ENCODE measurements at places on chromosomes 7 and 10. TPM values are rescaled to one million over a fixed set of nuclear protein-coding genes. Genes with fewer than 3 reads are reported as not detected.

The CHAT gene
- total RNA-seq = not detected

The VWC2 gene
- not detected for total RNA-seq

The HOXA5 gene
- 2.6 TPM for total RNA-seq

The ASB15 gene
- not detected for total RNA-seq

DNA sequence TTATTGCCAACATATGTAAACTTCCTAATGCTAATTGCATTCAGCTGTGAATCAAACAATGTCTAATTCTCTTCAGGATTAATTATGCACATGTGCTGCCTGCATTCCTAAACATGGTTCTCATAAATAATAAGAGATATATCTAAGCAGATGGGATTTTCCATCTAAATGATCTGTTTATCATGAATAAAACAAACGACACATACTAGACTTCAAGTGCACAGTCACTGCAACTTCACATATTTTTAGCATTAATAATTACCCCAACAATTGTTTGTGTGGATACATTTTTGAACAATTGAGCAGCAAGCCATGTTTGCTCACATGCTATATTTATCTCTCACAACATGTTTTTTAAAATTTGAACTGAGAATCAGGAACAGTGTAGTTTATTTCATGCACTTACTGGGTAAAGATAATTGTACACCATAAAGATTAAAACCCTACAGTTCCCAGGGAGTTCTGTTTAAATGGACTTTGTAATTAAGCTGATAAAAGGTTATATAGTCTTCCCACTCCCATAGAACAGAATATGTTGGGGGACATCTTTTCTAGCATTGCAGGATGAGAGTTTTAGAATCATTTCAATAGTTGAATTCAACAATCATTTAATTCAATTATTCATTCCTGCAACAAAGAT is 378.5 kb downstream of the MDFIC start:
- H3K4me3 ChIP-seq = peak overlapping the region; percentile 53
- 0 out of 2 replicates have a peak, but pooled peaks cover 12% of the 10 kb centered on the region for H3K36me3 ChIP-seq
- H3K27me3 ChIP-seq = no peaks in the 10 kb centered on the region
- peaks cover 55% of the 10 kb centered on the region for H3K4me1 ChIP-seq
- peak; percentile 73 for DNase-seq

DNA sequence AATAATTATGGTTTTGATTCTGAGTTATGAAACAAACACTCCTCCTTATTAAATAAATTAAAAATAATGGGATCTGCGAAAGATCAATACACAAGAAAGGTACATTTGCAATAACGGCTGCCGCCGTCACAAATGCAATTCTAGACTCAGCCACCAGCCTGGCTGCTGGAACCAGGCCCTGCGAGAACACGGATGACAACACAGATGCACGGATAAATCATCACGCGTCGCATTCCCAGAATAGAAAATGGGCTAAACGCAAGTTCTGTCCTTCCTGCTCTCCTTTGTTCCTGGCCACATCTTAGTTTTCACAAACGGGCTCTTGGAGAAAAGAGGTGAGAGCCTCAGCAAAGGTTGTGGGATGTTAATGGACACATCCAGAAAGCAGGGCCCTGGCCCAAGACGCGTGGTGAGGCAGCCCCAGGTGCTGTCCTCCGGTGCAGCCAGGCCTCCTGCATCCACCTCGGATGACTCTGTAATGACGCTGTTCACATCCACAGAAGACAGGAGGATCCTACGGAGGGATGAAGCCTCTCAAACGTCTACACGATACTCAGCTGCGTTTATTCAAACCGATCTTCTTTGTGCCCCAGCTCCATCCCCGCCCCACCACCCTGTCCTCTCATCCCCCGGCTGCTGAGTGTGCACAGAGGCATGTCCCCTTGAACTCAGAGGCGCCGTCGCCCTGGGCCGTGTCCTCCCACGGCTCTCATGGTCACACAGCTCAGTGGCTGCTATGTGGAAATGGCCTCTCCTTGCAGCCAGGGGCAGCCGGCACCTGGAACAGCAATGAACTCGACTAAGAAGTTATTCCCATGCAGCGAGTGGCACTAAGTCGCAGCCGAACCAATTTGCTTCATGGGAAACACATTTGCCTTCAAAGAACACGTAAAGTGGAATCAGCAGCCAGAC is 197.9 kb downstream of the PTPRN2 start:
- DNase-seq = no peak
- no peak overlapping the region for H3K4me3 ChIP-seq
- no peak overlapping the region for H3K27ac ChIP-seq
- no peaks in the 10 kb centered on the region for H3K4me1 ChIP-seq
- no peaks in the 10 kb centered on the region for H3K27me3 ChIP-seq

DNA sequence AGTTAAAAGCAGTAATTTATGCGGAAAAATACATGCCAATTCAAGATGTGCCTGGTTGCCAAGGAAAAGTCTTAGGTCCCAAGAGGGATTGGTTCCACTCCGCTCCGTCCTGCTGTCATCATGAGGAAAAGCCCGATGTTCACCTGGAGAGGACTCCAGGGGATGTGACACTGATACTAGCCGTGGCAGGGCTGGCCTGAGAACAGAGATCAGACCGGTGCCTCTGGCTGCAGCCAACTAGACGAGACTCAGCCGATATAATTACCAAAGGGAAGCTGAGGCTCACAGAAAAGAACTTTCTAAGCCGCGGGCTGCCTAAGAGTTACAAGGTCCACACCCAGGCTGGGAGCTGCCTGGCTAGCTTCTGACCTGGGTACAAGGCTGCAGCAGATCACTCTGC is 81.3 kb upstream of the UNC5B start:
- no peaks in the 10 kb centered on the region for H3K36me3 ChIP-seq
- DNase-seq = no peak
- H3K27me3 ChIP-seq = peaks cover 27% of the 10 kb centered on the region
- H3K4me3 ChIP-seq = no peak overlapping the region

DNA sequence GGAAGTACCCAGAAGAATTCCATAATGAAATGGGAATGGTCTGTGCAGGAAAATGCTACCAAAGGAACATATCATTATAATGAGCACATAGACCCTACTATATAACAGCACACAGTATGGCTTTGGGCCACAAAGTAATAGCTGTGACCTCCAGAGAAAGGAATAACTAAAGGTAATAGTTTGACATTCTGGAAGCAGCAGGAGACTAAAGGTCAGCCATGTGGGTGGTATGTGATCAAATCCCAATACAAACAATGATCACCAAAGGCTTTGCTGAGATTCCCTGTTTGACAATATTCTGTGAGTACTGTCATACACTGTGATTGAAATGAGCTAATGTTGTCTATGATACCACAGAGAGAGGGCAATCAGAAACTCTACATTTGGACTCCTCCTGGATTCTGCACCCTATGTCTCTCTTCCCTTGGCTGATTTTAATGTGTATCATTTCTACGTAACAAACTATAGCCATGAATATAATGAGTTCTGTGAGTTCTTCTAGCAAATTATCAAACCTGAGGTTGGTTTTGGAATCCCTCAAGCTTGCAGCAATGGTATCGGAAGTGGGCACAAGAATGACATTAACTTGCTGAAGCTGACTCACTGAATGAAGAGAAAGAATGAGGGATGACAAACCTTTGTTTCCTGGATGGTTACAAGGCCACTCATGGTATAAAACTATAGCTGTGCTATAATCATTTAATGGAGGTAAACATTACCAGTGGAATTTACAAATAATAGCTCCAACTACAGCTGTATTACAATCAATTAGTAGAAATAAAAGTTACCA is 99.6 kb downstream of the JMJD1C start:
- DNase-seq = no peak
- no peak overlapping the region for H3K27ac ChIP-seq
- peaks cover 4% of the 10 kb centered on the region for H3K36me3 ChIP-seq
- no peaks in the 10 kb centered on the region for H3K27me3 ChIP-seq
- no peak overlapping the region for H3K4me3 ChIP-seq

- H3K36me3 ChIP-seq = peaks cover 7% of the 10 kb centered on the region
- DNase-seq = no peak
- H3K27ac ChIP-seq = no peak overlapping the region
Observed at GRCh38 chr10:1149793-1150637, 93.8 kb downstream of the WDR37 start.

GRCh38 chr10:86258499-86258898 is 108.1 kb downstream of the GRID1 start:
- H3K27ac ChIP-seq = no peak overlapping the region
- H3K4me3 ChIP-seq = no peak overlapping the region
- DNase-seq = no peak
- H3K27me3 ChIP-seq = peaks cover 6% of the 10 kb centered on the region
- no peaks in the 10 kb centered on the region for H3K4me1 ChIP-seq
- no peaks in the 10 kb centered on the region for H3K36me3 ChIP-seq

DNA sequence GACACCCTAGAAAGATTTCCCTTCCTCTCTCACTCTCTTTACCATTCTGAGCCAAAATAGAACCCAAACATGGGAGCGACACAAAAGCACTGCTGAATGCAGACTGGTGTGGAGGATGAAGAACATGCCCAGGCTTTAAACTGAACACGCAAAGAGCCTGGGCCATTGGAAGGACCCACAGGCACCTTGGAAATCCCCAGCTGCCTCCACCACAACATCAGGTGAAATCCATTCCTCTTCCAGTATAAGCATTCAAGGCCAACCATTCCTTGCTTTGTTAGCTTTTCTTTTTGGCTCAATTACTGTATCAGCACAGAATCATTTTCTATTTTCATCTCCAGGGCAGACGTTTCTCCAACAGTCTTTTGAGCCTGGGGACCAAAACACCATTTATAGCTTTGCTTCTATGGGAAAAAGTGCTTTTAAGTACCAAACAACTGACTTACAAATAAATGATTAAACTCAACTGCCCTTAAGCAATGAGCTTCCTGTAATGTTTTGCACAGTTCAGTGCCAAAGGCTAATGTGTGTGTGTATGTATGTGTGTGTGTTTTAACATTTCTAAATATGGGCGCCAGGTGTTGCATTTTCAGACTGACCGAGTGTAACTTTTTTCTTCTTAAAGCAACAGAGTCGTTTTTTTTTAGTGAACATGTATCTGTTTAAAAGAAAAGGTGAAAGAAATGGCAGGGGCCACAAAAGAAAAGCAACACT is 16.2 kb upstream of the BLNK start:
- no peak overlapping the region for H3K4me3 ChIP-seq
- H3K27ac ChIP-seq = no peak overlapping the region
- no peak for DNase-seq
- H3K4me1 ChIP-seq = no peaks in the 10 kb centered on the region

DNA sequence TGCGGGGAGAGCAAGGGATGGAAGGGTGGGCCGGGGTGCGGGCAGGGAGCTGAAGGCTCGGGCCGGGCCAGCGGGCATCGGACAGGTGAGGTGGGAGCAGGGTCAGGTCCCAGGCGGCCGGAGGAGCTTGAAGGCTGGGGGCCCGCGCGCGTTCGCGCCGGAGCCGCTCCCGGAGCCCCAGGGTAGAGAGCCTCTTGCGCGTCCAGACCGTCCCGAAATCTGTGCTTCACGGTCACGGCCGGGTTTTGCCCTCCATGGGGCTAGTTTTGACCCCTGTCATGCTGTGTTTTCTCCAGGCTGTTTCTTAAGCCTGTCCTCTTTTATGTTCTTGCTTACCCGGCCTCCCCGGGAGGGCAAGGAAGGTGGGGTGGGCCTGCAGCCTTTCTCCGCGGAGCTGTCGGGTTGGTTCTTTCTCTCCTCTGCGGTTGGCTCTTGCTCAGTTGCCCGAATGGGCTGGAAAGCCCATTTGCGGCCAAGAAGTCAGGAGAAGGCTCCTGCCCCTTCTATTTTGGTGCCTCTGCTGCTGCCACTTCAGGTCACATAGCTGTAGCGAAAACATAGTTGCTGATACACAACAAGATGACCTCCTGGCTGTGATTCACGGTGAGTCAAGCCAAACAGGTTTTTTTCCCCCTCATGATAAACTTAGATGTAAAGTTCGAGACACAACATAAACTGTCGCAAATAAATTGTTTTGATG is 650 bp downstream of the UBE2D1 start:
- H3K27ac ChIP-seq = peak overlapping the region; percentile 85
- DNase-seq = peak; percentile 45
- peaks cover 6% of the 10 kb centered on the region for H3K27me3 ChIP-seq
- H3K36me3 ChIP-seq = no peaks in the 10 kb centered on the region

DNA sequence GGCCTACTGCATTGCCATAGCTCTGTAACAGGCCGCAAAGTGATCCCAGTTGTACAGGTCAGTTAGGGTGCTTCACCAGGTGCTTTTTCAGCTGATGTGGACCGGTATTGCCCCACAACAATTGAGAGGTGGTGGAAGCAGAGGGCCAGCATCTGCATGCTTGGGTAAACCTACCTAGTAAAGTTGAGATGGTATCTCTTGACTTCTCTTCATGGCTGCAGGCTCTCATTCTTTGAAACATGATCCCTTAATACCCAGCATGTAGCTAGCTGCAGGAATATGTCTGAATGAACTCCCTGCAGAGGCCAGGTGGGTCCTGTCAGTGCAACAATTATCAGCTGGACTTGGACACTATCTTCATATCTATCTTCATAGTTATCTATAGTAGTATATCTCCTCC is 60.7 kb upstream of the CCDC6 start:
- no peak for DNase-seq
- H3K27me3 ChIP-seq = peaks cover 1% of the 10 kb centered on the region
- H3K4me3 ChIP-seq = no peak overlapping the region
- H3K27ac ChIP-seq = no peak overlapping the region

GRCh38 chr10:56920601-56921261 is 559.7 kb upstream of the ZWINT start:
- H3K27me3 ChIP-seq = no peaks in the 10 kb centered on the region
- no peaks in the 10 kb centered on the region for H3K36me3 ChIP-seq
- no peak overlapping the region for H3K27ac ChIP-seq
- no peaks in the 10 kb centered on the region for H3K4me1 ChIP-seq
- no peak overlapping the region for H3K4me3 ChIP-seq

DNA sequence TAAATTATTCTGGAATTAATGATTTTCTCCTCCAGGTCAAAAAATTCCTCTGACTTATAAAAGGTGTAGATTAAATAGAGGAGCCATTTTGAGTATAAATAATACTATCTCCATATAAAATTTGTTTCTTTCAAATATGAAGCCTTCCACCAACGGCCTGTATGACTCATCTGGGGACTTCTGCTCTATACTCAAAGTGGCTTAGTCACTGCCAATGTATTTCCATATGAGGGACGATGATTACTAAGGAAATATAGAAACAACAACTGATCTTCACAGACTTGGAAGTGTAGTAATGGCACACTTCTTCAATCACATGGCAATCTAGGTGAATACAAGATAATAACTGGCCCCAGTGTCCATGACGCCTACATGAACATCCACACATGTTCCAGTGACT is 335.6 kb upstream of the HGF start:
- peak; percentile 77 for DNase-seq
- no peaks in the 10 kb centered on the region for H3K27me3 ChIP-seq
- no peaks in the 10 kb centered on the region for H3K36me3 ChIP-seq
- peaks cover 30% of the 10 kb centered on the region for H3K4me1 ChIP-seq
- peak overlapping the region; percentile 3 for H3K4me3 ChIP-seq
